EH (cell line): ENCODE measurements at places on chromosomes 7 and 10.

- no peak for DNase-seq
Measured at GRCh38 chr10:129187331-129187730, 279.7 kb upstream of the MGMT start.

- DNase-seq: peak; percentile 93
Measured at GRCh38 chr10:16968416-16969041, 151.3 kb upstream of the RSU1 start.

GRCh38 chr10:115861864-115862263 is 411.1 kb downstream of the GFRA1 start:
- DNase-seq: peak; percentile 53

- DNase-seq: peak; percentile 37
Measured at GRCh38 chr10:89653410-89653869, 8.4 kb upstream of the PANK1 start.

- DNase-seq: peak; percentile 70
Measured at GRCh38 chr10:15427843-15428414, 56.8 kb upstream of the FAM171A1 start.

- DNase-seq: no peak
Measured at GRCh38 chr10:1363446-1364121, 307.4 kb downstream of the WDR37 start.

- DNase-seq: peak; percentile 86
Measured at GRCh38 chr10:102119417-102120141, 589 bp downstream of the LDB1 start.

DNA sequence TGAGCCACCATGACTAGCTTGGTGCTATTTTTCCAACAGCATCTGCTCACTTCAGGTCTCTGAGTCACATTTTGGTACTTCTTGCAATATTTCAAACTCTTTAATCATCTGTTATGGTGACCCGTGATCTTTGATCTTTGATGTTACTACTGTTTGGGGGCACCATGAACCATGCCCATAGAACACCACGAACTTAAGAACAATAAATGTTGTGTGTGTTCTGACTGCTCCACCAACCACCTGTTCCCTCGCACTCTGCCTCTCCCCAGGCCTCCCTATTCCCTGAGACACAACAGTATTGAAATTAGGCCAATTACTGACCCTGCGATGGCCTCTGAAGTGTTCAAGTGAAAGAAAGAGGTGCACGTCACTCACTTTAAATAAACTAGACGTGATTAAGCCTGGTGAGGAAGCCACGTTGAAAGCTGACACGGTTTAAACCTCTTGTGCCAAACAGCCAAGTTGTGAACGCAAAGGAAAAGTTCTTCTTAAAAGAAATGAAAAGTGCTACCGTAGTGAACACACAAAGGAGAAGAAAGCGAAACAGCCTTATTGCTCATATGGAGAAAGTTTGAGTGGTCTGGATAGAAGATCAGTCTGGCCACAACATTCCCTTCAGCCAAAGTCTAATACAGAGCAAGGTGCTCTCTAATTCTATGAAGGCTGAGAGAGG is 27.2 kb upstream of the ATP6V0A4 start:
- DNase-seq: no peak

GRCh38 chr10:118542745-118543144 is 52.7 kb downstream of the PRLHR start:
- no peak for DNase-seq

DNA sequence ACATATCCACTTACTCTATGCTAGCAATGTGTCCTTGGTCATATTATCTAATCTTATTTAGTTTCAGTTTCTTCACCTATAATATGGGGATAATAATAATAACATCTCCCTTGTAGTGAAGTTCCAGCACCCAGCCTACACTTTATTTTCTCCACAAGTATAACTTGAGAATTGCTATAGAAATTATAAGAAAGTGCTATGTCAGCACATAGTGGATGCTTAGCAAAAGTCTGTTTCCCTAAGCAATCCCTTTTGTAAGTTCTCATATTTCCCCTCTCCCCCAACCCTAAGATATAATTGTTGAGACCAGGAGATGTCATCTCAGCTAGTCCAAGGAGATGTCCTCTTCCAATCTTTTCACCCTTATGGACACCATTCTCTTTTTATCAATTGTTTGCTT is 5.8 kb upstream of the TRUB1 start:
- DNase-seq: no peak

DNA sequence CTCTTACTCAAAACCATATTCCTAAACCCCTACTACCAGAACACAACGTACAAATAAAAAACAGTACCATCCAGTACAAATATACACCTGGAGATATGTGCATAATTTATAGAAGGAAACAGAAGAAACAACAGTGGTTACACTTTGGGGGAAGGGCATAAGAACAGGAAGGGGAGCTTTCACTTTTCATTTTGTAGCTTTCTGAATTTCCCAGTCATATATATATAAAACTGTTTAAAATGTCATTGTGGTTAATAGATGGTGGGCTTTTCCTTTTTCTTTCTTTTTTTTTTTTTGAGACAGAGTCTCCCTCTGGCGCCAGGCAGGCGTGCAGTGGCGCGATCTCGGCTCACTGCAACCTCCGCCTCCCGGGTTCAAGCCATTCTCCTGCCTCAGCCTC is 47.2 kb downstream of the MALSU1 start:
- DNase-seq: no peak

GRCh38 chr10:46014206-46014605 is 16.2 kb downstream of the NCOA4 start:
- DNase-seq: no peak

GRCh38 chr10:1928606-1929005 is 191.3 kb upstream of the ADARB2 start:
- DNase-seq: no peak

DNA sequence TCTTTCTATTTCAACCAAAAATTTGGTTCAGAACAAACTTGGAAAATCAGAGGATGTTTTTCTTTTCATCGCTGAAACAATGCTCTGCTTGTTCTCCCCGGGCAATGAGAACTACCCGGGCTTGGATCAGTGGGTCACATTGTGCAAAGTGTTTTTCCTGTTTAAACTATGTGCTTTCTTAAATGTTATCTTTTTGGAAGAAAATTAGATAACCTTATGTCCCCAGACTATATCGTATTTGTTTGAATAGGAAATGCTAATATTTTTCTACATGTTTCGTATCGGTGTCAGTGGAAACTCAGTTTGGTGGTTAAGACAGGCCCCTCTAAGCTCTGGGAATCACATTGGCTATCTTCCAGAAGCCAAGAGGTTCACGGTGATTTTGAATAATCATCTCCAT is 319.5 kb upstream of the NFE2L3 start:
- DNase-seq: no peak

- peak; percentile 66 for DNase-seq
Measured at GRCh38 chr7:143901332-143901667, 676 bp downstream of the TCAF1 start.

DNA sequence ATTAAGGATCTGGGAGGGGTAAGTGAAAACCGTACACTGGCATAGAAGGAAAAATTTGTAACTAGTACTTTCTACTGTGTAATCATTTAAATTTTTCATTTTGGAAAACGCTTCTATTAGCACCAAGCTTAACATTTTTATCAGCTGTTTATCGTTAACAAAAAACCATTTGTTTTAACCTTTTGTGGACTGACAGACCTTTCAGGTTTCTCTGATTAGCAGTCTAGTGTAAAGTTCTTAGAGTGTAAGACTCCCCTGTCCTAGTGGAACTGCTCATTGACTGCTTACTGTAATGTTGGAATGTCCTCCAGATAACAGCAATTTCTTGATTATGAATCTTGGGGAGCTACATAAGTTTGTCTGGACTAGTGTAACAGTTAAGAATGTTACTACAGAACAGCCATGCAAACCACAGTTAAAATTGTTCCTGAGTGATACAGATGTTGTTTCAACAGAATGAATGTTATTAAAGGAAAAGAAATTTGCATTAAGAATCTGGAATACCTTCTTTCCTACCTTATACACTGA is 2.0 kb downstream of the DBF4 start:
- peak; percentile 28 for DNase-seq

DNA sequence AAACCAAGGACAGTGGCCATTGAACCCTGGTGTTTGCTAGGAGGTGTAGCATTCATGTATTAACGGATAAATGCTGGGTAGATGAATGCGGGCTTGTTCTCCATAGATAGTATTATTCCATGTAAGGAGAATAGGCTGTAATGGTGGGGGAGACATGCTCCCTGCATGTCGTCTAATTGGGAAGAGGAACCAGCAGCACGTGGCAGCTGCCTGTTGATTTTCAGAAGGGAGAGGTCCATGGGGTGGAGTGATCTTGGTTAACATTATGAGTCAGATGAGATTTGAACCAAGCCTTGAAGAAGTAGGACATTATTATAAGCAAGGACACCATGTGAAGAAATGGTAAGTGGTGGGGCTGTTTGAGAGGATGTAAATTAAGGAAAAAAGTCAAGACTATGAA is 112.5 kb downstream of the WNT2 start:
- no peak for DNase-seq

- DNase-seq: no peak
Measured at GRCh38 chr7:125246706-125247105, 317.1 kb upstream of the POT1 start.

DNA sequence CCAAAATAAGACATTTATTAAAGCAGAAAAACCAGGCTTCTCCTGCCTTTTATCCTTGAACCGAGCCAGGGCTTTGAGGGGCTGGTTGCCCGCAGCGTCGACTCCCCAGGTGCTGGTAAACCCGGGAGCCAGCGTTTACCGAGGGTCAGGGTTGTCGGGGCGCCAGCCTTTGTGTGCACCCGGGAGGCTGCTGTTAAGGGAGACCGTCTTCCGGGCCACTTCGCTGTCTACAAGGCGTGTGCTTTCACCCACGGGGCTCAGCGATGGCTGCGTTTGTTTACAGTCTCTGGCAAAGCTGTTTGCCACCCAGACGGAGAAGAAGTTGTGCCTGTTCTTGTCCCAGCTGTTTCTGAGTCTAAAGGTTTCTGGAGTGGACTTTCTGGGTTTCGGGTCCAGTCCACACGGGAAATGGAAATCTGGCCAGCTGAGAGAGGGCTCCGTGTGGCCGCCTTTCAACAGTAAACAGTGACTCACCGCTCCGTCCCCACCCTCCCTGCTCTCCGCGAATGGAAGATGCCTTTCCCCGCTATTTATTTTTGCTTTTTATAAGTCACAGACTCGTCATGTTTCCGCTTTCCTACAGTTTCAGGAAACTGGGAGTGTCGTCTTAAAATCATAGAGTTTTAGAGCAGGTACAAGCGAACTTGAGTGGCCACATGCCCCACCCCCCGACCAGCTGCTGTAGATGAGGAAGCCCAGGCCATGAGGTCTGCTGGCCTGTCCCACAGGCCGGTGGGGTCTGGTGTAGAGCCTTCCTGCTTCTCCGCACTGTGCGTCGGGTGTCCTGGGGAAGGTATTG is 2.2 kb downstream of the MAFK start:
- peak; percentile 95 for DNase-seq

- no peak for DNase-seq
Measured at GRCh38 chr7:41755096-41755495, 52.2 kb upstream of the INHBA start.

DNA sequence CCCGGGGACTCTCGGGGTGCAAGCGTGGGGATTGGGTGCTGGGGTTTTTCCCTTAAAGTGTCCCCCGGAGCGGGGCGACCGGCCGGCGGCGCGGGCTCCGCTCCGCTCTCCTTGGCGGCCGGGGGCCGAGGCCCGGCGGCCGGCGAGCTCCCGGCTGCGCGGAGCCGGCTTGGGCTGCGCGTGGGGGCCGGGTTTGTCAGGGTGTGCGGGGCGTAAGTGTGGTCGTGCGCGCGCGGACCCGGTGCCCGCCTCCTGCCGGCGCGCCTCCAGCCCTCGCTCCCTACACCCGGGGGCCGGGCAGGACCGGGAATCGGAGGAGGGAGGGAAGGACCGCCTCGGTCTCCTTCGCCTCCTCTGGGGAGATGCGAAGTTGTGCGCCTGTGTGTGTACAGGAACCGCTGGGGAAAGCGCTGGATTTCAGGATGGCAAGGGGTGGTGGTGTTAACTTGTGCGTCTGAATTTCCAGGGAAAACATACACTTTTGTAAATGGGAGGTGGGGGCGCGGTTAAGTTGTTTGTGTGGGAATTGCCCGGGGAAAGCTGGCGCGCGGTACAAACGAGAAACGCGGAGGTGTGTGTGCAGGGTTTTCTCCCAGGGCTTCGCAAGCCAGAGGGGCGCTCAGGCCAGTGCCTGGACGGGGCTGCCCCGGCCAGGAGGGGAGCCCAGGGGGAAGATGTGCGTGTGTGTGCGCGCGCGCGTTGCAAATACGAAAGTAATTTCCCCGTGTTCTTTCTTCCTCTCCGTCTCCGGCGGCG is 737 bp downstream of the ZMIZ1 start:
- peak; percentile 55 for DNase-seq

DNA sequence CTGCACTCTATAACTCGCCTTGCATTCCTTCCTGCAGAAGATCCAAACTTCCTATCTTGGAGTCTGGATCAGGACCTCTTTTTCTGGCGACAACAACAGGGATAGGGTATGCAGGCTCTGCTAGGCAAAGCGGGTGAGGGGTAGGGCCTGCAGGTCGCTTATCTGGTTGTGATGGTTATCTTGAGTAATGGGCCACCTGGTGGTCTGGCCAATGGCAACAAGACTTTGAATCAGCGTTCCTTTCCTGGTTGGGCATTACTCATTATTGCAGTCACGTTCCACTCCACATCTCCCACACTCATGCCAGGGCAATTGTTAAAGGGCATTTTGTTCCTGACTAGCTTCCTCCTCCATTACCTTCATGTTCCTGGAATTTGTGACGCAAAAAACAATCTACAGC is 48.4 kb upstream of the PLXDC2 start:
- DNase-seq: no peak

GRCh38 chr10:74213571-74214162 is 62.6 kb downstream of the ADK start:
- peak; percentile 66 for DNase-seq

DNA sequence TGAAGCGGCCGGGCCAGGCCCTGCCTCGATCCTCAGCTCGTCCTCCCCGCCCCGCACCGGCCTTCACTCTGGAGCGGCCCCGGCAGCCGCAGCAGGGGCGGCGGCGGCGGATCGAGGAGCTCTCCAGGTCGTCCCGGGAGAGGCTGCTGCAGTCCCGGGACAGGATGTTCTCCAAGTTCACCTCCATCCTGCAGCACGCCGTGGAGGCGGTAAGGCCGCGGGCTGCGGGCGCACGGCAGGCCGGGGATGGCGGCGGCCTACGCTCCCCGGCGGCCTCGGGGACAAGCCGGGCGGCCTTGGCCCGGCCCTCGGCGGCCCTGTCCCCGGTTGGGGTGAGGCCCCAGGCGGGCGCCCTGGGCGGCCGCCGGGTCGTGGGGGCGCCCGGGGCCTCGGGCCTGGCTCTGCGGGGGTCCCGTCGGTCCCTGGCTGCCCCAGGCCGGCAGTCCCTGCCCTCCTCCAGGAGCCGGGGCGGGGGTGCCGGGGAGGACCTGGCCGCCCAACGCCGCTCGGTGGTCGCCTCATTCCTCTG is 399 bp downstream of the FHIP2A start:
- DNase-seq: no peak

GRCh38 chr10:51257511-51258248 is 183.4 kb downstream of the PRKG1 start:
- DNase-seq: peak; percentile 48
